Hippocampal formation (tissue), 2 donors: ENCODE measurements at places on chromosomes 12 and 14.

- DNase-seq = no peak
Observed at GRCh38 chr12:4032924-4033615, 159.9 kb upstream of the PARP11 start.

DNA sequence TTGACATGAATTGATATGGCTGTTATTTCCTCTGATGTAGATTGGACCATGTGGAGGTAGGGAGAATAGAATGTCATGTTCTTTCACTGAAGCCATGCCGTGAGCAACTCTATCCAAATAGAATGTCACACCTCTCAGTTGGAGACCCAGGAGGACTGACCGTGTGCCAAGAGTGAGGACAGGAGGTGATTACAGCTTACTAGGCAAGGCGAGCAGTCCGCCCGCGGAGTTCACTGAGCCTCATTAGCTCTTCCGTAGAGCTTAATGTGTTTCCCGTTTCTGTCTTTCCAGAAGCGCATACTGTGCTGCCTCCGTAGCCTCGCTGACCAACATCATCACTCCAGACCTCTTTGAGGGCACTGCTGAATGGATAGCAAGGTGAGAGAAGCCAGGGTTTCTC is 45.6 kb downstream of the FNTB start:
- no peak for DNase-seq

DNA sequence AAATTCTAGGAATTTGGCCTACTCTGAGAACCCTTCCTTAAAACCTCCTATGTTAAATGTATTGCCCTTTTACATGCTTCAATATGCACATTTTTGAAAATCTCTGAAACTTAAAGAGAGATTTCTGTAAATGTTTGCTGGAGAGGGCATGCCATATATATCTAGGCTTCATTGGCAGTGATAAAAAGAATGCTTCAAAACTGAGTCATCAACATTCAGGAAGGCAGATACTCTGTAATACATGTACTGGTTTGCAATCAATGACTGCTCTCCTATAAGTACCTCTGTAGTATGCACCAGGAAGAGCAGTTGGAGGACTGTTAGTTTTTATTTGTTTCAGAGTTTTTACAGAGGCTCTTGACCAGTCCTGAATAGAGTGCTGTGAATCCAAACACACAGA is 739.9 kb downstream of the SLC16A7 start:
- no peak for DNase-seq

DNA sequence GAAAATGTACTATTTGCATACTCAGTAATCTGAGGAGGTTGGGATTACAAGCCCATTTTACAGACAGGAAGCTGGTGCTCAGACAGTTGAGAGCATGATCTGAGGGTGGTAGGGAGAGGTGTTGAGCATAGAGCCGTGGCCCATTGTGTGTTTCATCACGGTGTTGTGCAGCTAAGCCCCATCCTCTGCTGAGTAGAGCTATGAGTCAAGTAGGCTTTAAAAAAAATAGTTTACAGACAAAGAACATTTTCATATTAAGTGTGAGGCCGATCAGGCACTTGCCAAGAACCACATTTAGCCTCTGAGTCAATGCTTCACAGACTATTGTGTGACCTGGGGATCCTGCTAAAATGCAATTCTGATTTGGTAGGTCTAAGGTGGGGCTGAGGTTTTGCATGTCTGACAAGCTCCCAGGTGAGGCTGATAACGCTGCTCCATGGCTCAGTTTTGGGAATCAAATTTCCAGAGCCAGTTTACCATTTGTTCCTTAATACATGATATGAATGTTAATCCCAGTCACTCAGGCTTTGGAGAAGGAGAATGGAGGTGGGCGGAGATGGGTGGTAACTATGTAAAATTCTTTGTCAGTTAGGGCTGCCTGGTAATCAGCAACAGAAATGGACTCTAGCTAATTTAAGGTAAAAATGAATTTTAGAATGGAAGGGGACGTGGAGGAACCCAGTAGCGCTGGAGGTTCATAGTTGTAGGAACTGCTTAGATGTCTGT is 22.2 kb downstream of the ZNF664 start:
- DNase-seq = no peak

- no peak for DNase-seq
Observed at GRCh38 chr12:97425802-97426491, 36.7 kb upstream of the RMST start.

- DNase-seq = no peak
Observed at GRCh38 chr12:19434538-19434937, 4.8 kb upstream of the AEBP2 start.

DNA sequence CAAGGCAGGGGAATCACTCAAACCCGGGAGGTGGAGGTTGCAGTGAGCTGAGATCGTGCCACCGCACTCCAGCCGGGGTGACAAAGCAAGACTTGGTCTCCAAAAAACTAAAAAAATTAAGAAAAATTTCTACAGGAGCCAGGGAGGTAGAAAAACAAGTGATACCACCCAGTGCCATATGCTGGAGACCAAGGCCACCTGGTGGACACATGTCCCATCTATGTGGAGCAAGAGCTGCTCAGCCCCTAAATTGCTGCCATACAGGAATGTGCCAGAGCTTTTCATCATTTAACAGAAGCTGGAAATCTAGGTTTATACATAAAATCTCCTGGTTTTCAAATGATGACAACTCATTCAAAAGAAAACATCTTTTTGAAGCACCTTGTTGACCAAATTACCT is 61.4 kb upstream of the ELK3 start:
- DNase-seq = no peak
